CD4-positive, CD25-positive, alpha-beta regulatory T cell (primary cell): ENCODE measurements at places on chromosomes 4 and X.

DNA sequence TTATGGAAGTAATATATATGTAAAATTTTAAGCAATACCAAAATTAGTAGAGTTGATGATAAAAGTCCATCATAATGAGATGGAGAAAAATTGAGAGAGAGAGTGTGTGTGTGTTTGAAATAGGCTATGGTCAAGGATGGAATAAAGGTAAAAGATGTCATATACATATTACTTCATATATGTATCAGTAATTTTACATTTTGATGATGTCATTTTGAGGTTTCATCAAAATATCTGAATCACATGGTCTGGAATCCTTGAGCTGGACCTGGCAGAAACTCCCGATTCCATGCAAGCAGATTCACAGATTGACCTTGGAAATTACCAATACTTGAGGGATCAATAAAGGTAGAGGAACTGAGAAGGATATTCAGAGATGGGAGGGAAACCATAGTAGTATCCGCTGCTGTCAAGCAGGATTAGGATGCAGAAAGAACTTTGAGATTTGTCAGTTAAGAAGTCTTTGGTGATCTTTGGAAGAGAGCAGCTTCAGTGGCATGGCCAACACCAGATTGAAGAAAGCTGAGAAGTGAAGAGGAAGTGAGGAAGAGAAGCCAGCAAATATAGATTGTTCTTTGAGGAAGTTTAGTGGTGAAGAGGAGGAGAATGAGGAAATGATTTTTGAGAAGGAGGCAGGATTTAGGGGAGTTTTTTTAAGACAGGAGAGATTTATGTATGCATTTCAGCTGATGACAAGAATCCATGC, 21.5 kb downstream of the DNAAF6 start:
- H3K27me3 ChIP-seq: no peaks in the 10 kb centered on the region
- no peaks in the 10 kb centered on the region for H3K4me1 ChIP-seq
- no peak overlapping the region for H3K4me3 ChIP-seq

DNA sequence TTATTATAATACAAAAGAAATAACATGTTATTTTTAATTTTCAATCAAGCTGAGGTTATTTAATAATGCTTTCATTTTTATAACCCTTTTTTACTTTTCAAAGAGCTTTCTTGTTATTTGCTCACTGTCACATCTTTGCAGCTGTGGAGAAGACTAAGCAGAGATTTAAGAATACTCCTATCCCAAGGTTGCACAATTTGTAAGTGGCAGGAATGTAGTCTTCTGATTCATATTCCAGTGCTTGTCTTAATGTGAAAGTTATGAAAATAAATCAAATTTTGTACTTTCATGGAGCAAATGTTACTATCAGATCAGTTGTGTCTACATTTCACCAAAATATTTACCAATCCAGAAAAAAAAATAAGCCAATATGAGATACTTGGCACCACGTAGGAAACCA, 86.6 kb downstream of the DDIT4L start:
- no peak for DNase-seq
- H3K27ac ChIP-seq: no peak overlapping the region
- no peak overlapping the region for H3K4me3 ChIP-seq
- no peaks in the 10 kb centered on the region for H3K27me3 ChIP-seq
- H3K36me3 ChIP-seq: no peaks in the 10 kb centered on the region

GRCh38 chr4:79281566-79282359, 44.1 kb downstream of the NAA11 start:
- no peaks in the 10 kb centered on the region for H3K36me3 ChIP-seq
- H3K4me1 ChIP-seq: no peaks in the 10 kb centered on the region
- H3K4me3 ChIP-seq: no peak overlapping the region
- no peaks in the 10 kb centered on the region for H3K27me3 ChIP-seq
- DNase-seq: no peak
- H3K27ac ChIP-seq: no peak overlapping the region

DNA sequence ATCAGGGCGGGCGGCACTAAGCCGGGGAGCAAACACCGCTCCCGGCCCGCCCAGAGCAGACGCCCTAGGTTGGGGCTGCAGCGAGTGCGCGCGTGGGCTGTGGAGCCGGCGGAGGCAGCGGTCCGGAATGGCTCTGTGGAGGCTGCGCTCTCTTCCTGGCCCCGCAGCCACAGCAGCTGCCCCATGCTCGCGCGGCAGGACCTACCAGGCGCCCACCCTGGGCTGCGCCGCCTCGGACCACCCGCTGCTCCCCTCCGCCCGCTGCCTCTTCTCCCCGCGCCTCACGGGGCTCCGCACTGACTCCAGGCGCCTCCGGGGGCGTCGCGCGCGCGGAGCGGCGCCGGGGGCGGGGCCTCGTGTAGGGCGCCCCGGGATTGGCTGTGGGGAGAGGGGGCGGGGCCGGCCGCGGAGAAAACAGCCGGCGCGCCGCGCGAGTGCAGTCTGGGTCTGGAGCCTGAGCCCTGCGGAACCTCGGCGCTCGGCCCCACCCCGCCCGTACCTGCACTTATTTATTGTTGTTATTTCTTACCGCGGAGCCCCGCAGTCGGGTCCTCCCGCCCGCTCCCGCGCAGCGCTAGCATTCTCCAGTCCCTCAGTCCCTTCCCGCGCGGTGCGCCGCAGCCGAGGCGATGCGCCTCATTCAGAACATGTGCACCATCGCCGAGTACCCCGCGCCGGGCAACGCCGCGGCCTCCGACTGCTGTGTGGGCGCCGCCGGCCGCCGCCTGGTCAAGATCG, at the start of gene RASL11B:
Gene RASL11B, plus strand, starts transcription at position 439 of the 738 bp plus-strand sequence. Its CDS starts 191 bp downstream, at position 630.
- peak; percentile 77 for DNase-seq
- no peak within 1 kb of the TSS for H3K4me3 ChIP-seq
- H3K4me1 ChIP-seq: peaks cover 14% of the 10 kb centered on the region
- H3K36me3 ChIP-seq: no peaks in the 10 kb centered on the region
- H3K27me3 ChIP-seq: peaks cover 11% of the 10 kb centered on the region
- H3K27ac ChIP-seq: no peak within 1 kb of the TSS

DNA sequence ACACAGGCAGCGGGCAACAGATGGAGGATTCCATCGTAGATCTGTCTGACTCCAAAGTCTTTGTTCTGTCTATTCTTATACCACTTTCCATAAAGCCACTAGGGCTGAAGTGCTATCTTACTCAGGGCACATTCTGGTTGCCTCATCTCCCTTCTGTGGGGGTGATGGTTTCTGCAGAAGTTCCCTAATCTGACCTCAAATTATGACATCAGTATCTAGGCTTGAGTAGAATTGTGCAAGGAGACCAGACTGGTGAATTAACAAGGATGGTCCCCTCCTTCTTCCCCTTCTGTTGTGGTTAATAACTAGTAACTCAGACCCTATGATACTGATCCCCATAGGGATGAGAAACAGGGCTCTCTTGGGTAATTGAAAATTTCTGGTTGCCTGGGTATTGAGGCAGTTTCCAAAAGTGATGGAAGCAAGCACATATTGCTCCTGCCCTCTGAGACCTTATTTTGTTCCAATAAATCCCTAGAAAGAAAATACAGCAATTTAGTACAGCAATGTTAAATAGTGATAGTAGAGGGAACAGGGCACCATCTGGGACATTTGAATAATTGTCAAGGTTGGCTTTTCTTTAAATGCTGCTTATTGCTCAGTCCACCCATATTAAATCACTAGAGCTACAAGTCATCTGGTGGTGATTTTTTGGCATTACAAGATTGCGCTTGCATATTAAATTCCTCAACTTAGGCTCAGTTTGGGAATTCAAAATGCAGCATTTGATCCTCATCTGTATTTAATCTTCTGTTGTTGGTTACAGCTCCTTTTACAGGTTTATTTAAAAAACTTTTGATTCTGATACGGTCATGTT, 57.3 kb upstream of the AP1S2 start:
- no peak overlapping the region for H3K27ac ChIP-seq
- DNase-seq: no peak

DNA sequence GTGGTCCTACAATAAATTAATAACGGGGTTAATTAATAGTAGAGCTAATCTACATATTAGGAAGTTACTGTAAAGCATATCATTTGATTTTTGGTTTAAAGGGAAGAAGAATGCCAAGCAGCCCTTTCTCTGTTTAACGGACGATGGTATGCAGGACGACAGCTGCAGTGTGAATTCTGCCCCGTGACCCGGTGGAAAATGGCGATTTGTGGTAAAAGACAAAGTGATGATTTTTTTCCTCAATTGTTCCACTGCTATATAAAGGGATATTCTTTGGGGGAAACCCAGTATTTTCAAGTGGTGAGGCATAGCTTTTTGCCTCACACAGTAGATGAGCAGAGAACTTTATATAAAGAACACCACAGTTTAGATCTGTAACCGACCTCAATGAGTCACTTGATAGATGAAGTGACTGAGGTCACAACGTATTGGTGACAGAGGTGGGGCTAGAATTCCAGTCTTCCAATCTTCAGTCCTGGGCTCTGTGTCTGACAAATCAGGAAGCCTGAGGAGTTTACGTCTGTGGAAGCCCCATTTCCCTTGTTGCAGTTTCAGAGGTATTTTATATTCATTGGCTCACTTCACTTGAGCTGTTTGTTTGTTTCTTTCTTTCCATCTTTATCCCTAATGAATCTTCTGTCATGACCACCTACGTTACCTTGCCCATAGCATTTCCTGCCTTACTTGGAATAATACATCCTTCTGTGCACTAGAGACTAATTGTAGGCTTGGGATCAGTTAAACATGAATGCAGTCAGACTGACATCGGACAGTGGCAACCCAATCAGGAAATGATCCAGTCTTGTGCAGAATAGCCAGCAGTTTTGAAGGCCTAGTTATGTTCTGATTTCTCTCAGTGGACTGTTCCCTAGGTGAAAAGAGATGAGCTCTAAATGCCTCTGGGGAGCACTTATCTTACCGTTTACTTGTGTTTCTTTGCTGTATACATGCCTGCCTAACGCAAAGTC, 30.1 kb downstream of the ZRSR2 start:
- H3K4me3 ChIP-seq: no peak overlapping the region
- H3K27me3 ChIP-seq: no peaks in the 10 kb centered on the region
- no peak for DNase-seq
- H3K36me3 ChIP-seq: peaks cover 50% of the 10 kb centered on the region
- peaks cover 14% of the 10 kb centered on the region for H3K4me1 ChIP-seq
- H3K27ac ChIP-seq: no peak overlapping the region

DNA sequence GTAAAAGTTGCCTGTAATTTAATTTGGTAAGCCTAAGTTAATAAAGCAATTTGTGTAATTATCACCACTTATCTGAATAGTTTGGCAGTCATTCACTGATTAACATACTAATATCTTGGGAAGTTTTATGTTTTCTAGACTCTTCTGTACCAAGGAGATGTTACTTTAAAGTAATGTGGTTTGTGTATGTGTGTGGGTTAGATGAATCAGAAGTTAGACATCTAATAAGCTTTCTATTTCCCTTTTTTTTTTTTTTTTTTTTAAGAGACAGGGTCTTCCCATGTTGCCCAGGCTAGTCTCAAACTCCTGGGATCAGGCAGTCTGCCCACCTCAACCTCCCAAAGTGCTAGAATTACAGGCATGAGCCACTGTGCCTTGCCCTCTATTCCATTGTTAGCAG, 5.3 kb downstream of the SLAIN2 start:
- H3K36me3 ChIP-seq: no peaks in the 10 kb centered on the region
- DNase-seq: no peak
- peak overlapping the region; percentile 16 for H3K4me3 ChIP-seq
- peaks cover 45% of the 10 kb centered on the region for H3K4me1 ChIP-seq
- H3K27ac ChIP-seq: no peak overlapping the region

- no peaks in the 10 kb centered on the region for H3K27me3 ChIP-seq
- peaks cover 12% of the 10 kb centered on the region for H3K4me1 ChIP-seq
- H3K36me3 ChIP-seq: no peaks in the 10 kb centered on the region
Measured at GRCh38 chrX:40100141-40100536, 2.4 kb upstream of the BCOR start.

DNA sequence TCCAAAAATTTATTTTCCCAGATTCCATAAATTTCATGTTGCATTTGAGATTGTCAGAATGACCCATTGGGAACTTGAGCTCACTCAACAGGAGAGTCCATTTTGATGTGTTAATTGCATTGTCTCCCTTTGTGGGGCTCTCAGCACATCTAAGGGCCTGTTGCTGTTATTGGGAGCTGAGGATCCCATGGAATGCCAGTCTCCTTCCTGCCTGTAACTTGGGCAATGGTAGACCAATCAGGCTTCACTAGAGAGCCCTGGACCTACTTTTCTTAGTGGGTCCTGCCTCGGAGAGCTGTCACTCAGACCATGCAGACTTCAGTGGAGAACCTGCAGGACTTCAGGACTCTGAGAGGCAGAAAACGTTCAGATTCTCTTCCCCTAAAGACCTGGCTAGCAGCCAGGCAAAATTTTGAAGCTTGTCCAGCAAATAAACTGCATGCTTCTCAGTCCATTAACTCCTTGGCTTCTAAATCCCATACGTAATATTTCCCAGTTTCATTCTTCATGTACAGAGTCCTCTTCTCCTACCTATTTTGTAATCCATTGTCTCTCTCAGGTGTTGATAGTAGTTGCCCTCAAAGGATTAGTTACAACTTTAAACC, 25.1 kb downstream of the OCRL start:
- no peak overlapping the region for H3K4me3 ChIP-seq
- no peaks in the 10 kb centered on the region for H3K4me1 ChIP-seq
- no peak overlapping the region for H3K27ac ChIP-seq
- DNase-seq: no peak
- no peaks in the 10 kb centered on the region for H3K36me3 ChIP-seq

- no peaks in the 10 kb centered on the region for H3K27me3 ChIP-seq
- H3K36me3 ChIP-seq: peaks cover 17% of the 10 kb centered on the region
- H3K27ac ChIP-seq: no peak overlapping the region
- no peak overlapping the region for H3K4me3 ChIP-seq
- DNase-seq: no peak
- H3K4me1 ChIP-seq: no peaks in the 10 kb centered on the region
Measured at GRCh38 chrX:21606002-21606401, 52.1 kb downstream of the KLHL34 start.

DNA sequence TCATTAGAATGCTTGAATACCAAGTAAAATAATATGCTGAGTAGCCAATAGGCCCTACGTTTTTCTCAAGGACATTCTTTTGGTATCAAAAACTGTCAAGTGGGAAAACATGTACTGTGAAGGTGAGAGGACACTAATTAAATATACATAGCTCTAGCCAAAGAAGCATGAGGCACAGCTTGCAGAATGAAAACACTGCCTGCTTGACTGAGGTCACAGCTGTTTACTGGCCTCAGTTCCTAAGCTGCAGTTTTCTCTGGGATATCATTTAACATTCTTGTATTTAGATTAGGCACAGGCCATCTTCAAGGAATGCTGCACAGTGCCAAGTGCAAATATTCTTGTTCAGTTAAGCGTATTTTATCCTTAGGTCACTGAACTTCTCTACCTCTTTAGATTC, 78.6 kb downstream of the NAP1L3 start:
- H3K4me1 ChIP-seq: no peaks in the 10 kb centered on the region
- no peak overlapping the region for H3K27ac ChIP-seq
- H3K4me3 ChIP-seq: no peak overlapping the region
- H3K36me3 ChIP-seq: no peaks in the 10 kb centered on the region
- DNase-seq: no peak
- H3K27me3 ChIP-seq: no peaks in the 10 kb centered on the region

- no peaks in the 10 kb centered on the region for H3K4me1 ChIP-seq
- no peak overlapping the region for H3K27ac ChIP-seq
- peaks cover 11% of the 10 kb centered on the region for H3K36me3 ChIP-seq
- no peak overlapping the region for H3K4me3 ChIP-seq
- no peaks in the 10 kb centered on the region for H3K27me3 ChIP-seq
Measured at GRCh38 chrX:119541188-119541587, 24.0 kb downstream of the STEEP1 start.

- peak; percentile 13 for DNase-seq
- no peak overlapping the region for H3K27ac ChIP-seq
- H3K27me3 ChIP-seq: peaks cover 4% of the 10 kb centered on the region
- H3K4me1 ChIP-seq: peaks cover 42% of the 10 kb centered on the region
- H3K4me3 ChIP-seq: peak overlapping the region; percentile 38
Measured at GRCh38 chr4:148447681-148448080, 5.5 kb upstream of the NR3C2 start.
